ENCODE measurements at places on chromosomes 13 and 19.

- DNase-seq, result no peak
Observed at GRCh38 chr13:46982856-46983582, 86.2 kb upstream of the HTR2A start.

- no peak for DNase-seq
Observed at GRCh38 chr13:105414639-105415038, 1120.8 kb downstream of the EFNB2 start.

DNA sequence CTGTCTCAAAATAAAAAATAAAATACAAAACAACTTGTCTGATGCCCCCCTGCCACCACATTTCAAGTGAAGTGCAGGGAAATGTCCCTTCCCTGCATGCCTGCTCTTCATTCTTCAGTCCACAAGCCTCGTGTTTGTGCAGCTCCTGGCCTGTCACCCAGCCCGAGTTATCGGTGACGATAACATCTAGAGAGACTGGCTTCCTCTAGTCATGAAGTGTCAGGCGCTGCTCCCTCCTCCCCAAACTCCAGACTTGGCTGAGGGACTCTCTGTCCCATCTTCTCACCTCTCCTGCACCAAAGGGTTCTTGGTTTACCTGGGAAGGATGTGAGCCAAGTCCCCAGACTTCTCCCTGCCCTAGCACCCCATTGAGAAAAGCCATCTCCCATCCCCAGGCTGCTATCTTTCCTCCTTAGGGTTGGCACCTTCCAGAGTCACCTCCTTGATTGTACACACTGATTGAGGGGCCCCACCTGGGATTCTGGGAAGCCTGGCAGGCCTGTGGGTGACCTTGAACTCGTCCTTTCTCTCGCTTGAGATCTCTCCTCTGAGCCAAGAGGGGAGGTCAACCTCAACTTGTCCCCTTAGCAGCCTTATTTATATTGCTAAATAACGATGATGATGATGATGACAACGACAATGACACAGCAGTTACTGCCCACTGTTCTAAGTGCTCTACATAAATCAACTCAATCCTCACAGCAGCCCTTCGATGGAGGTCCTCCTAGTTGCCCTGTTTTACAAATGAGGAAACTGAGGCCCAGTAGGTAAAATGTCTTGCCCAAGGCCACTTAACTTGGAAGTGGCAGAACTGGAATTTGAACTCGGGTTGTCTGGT is 13.1 kb upstream of the PLAUR start:
- no peak for DNase-seq

DNA sequence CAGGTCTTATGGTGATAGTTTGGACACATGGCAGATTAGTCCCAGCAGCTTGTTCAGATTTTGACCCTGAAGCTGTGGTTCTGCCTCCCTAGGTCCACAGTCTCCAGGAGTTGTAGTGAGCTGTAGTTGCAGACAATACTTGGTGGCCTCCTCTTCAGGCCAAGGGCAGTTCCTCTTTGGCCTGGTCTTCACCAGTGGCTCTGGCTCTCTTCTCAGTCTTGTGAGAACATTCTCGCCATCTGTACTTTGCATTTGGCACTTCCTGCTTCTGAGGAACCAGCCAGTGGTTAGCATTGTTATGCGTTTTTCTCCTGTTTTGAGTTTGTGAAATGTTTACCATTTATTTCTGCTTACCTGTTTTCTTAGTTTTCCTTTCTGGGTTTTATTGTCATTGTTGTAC is 40.7 kb downstream of the PCCA start:
- no peak for DNase-seq

- DNase-seq, result no peak
Observed at GRCh38 chr19:30374865-30375552, 2.8 kb downstream of the ZNF536 start.

- DNase-seq, result no peak
Observed at GRCh38 chr19:41876847-41877832, at the start of gene CD79A. Gene CD79A (plus strand): TSS chr19:41877279. CDS start chr19:41877305, 26 bp downstream.

DNA sequence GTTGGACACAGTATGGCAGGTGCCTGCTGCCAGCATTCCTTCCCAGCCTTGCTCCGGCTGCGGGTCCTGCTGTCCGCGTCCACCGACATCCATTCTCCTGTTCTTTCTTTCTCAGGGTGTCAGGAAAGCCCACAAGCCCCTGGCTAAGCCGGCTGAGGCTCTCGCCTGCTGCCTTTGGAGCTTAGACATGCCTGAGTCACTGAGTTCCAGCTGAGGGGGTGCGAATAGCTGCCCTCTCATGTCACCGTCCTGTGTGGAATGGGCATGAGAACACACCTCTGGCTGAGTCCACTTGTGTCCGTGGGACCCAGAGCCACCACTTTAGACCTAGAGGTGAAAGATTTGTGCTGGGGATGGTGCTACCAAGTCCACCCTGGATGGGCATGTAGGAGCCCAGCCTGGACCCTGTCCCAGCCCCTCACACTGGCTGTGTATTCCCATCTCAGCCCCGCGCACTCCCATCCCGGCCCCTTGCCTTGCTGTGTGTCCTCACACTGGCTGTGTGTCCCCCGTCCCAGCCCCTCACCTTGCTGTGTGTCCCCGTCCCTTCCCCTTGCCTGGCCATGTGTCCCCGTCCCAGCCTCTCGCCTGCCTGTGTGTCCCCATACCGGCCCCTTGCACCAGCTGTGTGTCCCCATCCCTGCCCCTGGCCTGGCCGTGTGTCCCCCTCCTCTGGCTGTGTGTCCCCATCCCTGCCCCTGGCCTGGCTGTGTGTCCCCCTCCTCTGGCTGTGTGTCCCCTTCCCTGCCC is 24.6 kb upstream of the IRS2 start:
- no peak for DNase-seq

GRCh38 chr19:8023371-8023770 is 17.9 kb upstream of the ELAVL1 start:
- DNase-seq, result no peak

DNA sequence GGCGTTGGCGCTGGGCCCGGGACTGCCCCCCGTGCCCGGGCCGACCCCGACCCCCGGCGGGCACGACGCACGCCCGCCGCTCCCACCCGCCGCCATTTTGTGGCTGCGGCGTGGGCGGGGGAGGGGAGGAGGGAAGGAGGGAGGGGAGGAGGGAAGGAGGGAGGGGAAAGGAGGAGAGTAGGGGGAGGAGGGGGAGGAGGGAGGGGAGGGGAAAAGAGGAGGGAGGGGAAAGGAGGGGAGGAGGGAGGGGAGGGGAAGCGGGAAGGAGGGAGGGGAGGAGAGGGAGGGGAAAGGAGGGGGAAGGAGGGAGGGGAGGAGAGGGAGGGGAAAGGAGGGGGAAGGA is at the start of gene BTBD2:
TSS of gene BTBD2 (minus strand) at position 107 of the 343 bp plus-strand sequence. CDS start at position 96, 11 bp downstream.
- DNase-seq, result peak; percentile 56

GRCh38 chr13:79770056-79770455 is 289.1 kb downstream of the NDFIP2 start:
- no peak for DNase-seq

DNA sequence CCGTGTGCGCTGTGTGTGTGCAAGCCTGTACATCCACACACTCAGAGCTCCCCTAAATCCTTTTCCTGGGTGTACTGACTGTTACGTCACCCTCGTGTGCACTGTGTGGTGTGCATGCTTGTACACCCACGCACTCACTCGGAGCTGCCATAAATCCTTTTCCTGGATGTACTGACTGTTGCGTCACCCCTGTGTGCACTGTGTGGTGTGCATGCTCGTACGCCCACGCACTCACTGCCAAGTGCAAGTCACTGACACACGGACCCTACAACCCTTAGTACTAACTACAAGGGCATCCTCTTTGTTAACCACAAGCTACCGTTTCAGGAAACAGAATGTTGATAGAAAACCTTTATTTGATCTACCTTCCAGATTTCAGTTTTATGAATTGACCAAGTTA is 983.4 kb downstream of the EFNB2 start:
- DNase-seq, result no peak

DNA sequence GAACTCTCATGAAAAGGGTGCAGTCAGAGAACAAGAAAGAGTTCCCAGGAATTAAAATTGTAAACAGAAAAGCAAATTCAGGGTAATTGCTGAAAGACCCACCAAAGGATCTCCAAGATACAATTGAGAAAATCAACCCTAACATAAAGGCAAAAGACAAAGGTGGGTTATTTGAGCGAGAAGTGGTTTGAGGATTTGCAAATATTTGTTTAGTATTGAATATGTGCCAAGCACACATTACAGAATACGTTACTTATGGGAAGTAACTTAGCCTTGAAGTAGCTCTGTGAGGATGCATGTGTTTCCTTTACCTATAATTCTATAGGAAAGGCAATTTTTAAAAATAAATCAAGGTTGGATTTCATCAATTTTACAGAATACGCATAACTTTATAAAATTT is 10.0 kb upstream of the CEACAM21 start:
- DNase-seq, result no peak

- no peak for DNase-seq
Observed at GRCh38 chr13:26255115-26255514, 1.2 kb downstream of the CDK8 start.

- DNase-seq, result peak; percentile 36
Observed at GRCh38 chr19:15378534-15379082, 979 bp downstream of the AKAP8 start.

- no peak for DNase-seq
Observed at GRCh38 chr13:112764864-112765561, 75.2 kb downstream of the ATP11A start.

GRCh38 chr19:40705362-40705651 is 11.4 kb downstream of the COQ8B start:
- DNase-seq, result no peak

GRCh38 chr13:98576963-98577835 is at the start of gene STK24:
Gene STK24 (minus strand): TSS chr13:98577107. CDS start chr13:98576786, 321 bp downstream.
- DNase-seq, result peak; percentile 49
